Activated T-cell treated with anti-CD3 and anti-CD28 coated beads for 24 hours (primary cell): ENCODE measurements at places on chromosomes 2 and 18.

- no peak for DNase-seq
Measured at GRCh38 chr2:134717286-134718022, 1.3 kb downstream of the TMEM163 start.

- no peak for DNase-seq
Measured at GRCh38 chr18:79776674-79777073, 21.1 kb upstream of the KCNG2 start.

DNA sequence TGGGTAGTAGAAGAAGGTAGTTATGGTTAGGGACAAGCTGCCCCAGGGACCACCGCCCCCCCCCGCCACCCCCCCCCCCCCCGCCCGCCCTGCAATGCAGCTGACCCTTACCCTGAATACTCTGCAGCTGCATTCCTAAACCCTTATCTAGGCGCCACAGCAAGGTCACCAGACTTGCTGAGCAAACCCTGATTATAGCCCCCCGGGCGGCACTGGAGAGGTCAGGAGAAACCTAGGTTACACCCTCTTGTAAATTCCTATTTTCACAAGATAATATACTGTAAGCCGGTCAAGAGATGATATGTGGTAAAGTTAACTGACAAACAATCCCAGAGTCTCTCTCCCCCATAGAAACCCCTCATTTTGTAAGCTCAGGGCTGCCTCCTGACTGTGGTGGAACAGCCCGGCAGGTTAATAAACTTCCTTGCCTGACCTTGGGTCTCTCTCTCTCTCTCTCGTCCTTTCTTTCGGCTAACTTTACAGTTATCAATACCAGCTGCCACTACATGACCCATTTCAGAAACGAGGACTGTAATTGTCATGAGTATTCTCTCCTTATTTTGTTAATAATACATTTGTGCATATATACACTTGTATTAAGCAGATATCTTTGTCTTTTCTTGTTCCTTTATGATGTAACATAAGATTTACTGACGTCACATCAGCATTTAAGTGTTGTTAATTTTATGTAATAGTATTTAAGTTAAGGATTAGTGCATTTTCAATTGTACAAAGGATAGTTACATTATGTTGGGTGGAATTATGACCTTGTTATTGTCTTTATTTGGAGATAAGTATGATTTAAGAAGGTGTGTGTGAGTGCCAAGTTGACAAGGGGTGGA is 22.8 kb upstream of the SMAD4 start:
- DNase-seq, result no peak

DNA sequence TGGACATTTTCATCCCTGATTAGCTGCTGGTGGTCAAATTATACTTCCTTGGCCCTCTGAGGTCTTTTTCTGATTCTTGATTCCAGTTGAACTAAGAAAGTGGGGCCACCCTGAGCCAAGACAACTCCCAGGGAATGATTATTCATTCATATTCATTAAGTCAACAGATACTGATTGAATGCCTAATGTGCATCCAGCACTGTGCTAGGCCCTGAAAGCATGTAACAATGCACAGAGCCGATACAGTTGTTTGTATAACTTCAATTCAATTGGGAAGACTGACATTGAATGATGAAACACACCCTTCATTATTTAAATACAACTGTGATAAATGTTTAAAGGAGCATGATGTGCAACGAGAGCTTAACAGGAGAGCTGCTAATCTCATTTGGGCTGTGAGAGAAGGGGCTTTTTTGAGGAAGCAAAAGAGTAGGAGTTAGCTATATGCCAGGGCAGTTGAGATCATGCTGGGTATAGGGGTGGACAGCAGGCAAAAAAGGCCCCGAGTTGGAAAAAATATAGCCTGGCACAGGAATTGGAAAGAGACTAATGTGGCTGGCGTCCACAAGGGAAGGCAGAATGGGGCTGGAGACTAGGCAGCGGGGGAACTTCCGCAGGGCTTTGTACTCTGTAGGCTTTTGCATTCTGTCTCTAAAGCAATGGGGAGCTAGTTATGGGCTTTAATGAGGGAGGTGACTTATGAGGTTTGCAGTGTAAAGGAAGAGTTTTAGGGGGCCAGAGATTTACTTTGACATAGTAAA is 57.2 kb upstream of the ACVR1 start:
- no peak for DNase-seq

GRCh38 chr2:224217233-224217961 is 178.3 kb upstream of the SERPINE2 start:
- no peak for DNase-seq

DNA sequence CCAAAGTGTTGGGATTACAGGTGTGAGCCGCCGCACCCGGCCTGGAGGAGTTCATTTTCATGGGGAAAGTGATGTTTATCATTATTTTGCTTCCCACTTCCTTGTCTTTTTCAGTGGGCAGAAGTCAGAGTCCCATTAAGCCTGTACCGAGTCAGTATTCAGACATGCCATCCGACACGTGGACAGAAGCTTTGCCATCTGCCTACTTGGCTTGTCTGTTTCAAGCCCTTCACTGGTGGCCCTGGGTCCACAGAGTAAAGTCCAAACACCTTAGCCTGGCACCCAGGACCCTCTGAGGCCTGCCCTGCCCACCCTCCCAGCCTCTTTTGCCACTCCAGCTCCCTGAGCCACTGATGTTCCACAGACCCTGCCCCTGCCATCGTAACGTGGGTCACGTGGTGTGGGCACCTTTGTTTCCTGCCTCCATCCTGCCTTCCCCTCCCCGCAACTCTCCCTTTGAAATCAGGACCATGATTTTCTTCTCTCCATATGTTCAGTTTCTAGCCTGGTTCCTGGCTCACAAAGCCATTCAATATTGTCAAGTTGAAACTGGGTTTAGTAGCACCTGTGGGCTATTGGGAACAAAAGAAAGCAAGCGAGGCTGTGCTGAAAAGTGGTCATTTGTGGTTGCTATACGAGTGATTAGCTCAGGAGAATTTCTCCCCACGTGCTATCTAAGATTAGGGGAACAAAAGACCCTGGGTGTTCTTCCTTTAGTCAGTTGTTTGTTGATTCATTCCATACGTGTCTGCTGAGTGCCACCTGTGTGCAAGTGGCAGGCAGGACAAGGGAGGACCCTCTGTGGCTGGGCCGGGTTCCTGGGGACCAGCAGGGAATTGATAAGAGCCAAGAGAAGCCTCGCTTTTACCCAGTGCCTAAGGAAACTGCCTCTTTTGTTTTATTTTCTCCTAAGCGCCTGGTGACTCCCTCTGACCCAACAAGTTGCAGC is 5.1 kb upstream of the ODC1 start:
- no peak for DNase-seq

DNA sequence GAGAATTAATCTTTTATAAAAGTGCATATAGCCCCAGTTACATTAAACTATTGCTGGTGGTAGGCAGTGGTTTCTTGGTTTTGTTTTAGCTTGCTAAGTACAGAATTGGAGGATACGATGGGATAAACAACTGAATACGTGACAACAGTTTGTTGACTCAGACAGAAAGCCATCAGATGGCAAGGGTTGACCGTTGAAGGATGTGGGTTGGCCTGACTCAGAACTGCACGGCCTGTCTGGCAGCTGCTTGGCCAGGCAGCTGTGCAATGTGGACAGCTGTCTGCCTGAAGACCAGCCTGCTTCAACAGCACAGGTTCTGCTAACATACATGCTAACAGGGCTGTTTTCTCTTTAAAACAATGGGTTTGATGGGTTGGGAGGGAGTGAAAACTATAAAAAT is 46.6 kb downstream of the PRKRA start:
- no peak for DNase-seq
